ENCODE measurements at places on chromosomes 3 and 15.

DNA sequence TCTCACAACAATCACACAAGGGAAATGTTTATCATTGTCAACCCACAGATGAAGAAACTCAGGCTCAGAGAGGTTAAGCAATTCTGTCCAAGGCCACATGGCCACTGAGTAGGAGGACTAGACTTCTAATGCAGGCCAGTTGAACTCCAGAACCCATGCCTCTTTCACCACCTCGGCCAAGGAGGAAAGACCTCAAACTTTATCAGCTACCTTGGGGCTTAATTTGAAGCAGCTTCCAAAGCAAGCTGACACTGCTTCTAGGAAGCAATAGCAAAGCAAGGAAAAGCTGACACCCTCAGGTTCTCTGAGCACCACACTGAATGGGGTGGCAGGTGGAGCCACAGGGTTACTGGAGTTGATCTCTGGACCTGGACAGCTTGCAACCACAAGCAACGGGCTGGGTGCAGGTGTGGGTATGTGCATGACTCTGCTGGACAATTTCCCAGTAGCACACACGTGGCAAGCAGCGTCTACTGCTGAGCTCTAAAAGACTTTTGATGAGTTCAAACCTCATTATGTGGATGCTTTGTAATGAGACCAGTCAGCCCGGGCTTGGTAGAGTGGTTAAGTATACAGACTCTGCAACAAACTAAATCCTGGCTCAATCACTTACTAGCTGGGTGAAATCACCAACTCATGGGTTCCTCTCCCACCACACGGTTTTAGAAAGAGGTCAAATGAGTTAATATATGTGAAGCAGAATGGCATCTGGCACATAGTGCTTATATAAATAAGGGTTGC lies 23.1 kb downstream of the CCNL1 start:
- no peak for DNase-seq

- no peak for DNase-seq
These were observed 70.0 kb upstream of the UBE2E1 start for GRCh38 chr3:23735535-23736326.

GRCh38 chr15:56972016-56972415 lies 53.6 kb downstream of the TCF12 start:
- DNase-seq = no peak

GRCh38 chr3:38085943-38086324 lies 46.9 kb downstream of the DLEC1 start:
- DNase-seq = no peak

DNA sequence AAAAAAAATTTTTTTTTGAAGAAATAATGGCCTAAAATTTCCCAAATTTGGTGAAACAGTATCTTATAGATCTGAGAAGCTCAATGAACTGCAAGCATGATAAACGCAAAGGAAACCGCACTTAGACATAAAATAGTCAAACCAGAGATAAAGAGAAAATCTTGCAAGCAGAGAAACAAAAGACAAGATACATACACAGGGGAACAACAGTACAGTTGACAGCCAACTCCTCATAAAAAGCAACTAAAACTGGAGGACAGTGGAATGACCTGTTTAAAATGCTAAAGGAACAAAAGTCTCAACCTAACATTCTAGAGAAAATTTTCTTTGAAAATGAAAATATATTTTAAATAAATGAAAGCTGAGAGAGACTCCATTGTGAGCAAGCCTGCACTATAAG lies 107.5 kb downstream of the RASA2 start:
- DNase-seq = no peak

- DNase-seq = no peak
These were observed 16.3 kb downstream of the SNX33 start for GRCh38 chr15:75663931-75664421.

DNA sequence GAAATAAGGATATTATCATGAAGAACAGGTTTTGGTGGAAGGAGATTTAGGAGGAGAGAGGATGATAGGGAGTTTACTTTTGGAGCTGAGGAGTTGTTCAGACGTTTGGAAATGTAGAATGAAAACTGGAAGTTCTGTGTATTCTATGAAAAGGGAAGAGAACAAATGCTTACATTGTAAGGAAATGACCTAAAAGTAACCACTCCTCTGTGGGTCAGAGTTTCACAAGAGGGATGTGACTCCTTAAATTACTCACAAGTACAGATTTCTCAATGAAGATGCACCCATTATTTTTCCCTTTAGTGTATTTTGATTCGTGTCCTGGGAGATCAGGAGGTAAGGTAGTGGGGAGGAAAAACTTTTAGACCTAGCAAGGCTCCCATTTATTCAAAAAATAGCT lies 4.0 kb downstream of the RNF13 start:
- DNase-seq = no peak

- no peak for DNase-seq
These were observed 19.1 kb upstream of the FSIP1 start for GRCh38 chr15:39801641-39802309.

DNA sequence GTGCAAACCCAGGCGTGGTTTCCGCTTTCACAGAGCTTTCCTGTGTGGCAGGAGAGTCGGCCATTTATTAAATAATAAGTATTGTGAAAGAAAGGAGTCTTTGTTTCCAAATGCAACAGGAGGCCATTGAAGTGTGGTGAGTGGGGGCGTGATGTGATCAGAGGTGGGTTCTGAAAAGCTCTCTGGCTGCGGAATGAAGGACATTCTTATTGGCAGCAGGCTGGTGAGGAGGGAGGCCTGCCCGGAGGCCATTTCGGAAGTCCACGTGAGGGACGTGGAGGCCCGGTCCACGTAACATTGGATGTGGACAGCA lies 11.1 kb downstream of the ARNT2 start:
- DNase-seq = no peak

DNA sequence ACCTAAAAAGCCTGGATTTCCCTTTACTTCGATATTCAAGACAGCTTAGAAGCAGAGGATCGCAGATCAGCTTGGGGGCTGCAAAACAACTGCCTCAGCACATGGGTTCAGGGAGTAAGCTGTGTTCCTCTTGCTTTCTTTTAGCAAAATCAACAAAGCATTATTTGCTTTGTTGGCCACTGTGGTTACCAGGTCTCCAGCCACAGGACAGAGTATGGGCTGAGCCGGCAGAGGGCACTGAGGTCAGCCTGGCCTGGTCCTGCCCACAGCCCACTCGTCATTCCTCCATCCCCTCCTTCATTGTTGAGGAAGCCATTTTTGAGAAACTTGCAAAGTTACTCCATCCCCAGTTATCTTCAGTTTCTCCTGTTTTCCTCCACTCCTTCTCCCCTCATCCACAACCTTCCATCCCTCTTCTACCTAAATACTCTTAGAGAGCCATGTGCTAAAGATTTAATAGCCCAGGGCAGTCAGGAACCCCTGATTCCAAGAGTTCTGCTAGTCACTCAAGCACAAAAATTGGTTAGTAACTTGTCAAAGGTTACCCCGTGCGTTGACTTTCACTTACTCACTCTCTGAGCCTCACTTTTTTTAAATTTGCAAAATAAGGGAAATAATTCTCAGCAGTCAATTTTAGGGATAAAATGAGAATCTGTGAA lies 60.0 kb upstream of the HES1 start:
- no peak for DNase-seq

GRCh38 chr15:37907136-37907535 lies 27.3 kb upstream of the TMCO5A start:
- DNase-seq = no peak

DNA sequence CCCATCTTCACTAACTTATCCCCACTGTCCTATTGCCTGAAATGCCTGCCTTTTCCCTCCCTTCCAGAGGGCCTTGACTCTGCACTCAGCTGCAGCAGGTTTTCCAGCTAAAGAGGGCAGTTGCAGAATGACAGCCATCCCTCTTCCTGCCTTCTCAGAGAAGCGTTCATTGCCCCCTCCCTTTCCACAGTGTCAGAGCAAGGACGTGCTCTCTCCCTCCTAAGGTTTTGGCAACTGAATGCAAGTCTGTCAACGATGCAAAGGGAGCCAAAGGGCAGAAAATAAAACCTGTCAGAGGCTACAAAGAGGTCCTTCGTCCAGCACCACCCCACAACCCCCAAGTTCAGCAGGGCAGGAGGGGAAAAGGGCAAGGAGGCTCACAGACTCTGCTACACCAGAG lies 230.1 kb upstream of the THBS1 start:
- DNase-seq = no peak
